ENCODE measurements at places on chromosomes 13 and 19. TPM values are rescaled to one million over a fixed set of nuclear protein-coding genes. Genes with fewer than 3 reads are reported as not detected.
A peak's percentile ranks its signal among the peaks of the same experiment; 100 is the strongest.

NLRP11 gene
- total RNA-seq = not detected

DNA sequence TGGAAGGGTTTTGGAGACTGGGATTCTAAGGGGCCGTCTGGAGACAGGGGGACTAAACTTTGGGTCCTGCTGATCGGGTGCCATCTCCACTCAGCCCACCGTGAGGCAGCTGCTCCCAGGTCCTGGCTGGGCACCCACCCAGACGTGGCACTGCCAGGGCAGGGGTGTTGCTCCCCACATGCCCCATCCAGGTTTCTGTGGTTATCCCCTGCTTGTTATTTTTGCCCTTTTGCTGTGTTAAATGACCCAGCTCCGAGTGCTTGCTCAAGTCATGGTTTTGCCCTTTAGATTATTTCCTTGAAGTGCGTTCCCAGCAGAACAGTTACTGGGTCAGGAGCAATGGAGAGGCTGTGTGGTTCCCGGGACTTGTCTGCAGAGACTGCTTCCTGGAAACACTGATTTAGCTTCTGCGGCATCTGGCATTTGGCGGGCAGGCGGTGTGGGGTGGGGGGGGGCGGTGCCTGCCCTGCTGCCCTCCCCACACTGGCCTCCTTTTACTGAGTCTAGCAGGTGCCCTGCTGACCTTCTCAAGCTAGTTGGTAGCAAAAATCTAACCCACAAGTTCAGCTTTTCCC, 1.9 kb downstream of the RAB11B start:
- peak; percentile 81 for DNase-seq
- peaks cover 72% of the 10 kb centered on the region for H3K4me1 ChIP-seq
- no peaks in the 10 kb centered on the region for H3K27me3 ChIP-seq
- H3K36me3 ChIP-seq = no peaks in the 10 kb centered on the region

ATP1A3 gene
- not detected for total RNA-seq

DNA sequence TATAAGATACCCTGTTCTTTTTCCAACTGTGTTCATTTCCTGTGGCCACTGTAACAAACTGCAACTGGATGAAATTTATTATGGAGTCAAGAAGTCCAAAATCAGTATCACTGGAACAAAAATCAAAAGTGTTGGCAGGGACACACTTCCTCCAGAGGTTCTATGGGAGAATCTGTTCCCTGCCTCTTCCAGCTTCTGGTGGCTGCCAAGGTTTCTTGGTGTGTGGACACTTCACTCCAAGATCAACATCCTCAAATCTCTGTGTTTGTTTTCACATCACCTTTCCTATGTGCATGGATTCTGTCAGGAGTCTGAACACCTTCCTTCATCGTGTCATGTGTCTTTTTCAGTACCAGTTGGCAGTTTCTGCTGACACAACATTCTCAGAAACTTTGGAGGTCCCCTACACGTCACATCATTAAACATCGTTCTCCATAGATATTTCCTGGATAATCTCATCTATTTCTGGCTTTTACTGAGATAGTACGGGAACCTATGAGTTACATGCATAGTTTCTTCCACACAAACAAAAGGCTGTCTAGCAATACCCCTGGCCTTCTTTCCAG, 15.2 kb upstream of the EFNB2 start:
- no peak for DNase-seq
- peaks cover 39% of the 10 kb centered on the region for H3K36me3 ChIP-seq
- peaks cover 46% of the 10 kb centered on the region for H3K4me1 ChIP-seq
- H3K4me3 ChIP-seq = no peak overlapping the region
- no peaks in the 10 kb centered on the region for H3K27me3 ChIP-seq
- H3K27ac ChIP-seq = no peak overlapping the region

DNA sequence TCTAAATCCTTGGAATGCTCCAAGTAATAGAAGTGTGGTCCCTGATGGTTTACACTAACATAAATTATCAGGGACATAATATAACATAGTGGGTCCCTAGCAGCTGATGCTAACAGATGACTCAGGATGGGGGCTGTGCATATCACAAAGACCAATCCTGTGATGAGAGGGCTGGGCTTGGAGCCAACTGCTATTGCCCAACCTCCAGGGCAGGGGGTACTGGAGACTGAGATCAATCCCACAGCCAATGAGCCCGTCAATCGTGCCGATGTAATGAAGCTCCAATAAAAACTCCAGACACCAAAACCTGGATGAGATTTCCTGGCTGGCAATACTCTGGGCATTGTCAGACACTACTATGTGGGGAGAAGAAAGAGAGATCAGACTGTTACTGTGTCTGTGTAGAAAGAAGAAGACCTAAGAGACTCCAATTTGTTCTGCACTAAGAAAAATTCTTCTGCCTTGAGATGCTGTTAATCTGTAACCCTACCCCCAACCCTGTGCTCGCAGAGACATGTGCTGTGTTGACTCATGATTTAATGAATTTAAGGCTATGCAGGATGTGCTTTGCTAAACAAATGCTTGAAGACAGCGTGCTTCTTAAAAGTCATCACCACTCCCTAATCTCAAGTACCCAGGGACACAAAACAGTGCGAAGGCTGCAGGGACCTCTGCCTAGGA, 33.4 kb downstream of the ABCC4 start:
- no peaks in the 10 kb centered on the region for H3K4me1 ChIP-seq
- H3K27ac ChIP-seq = peak overlapping the region; percentile 49
- no peaks in the 10 kb centered on the region for H3K36me3 ChIP-seq

GPR183 gene
- 19.3 TPM for total RNA-seq

GRCh38 chr13:36362251-36362650, 16.1 kb upstream of the SPART start:
- H3K4me3 ChIP-seq = no peak overlapping the region
- H3K36me3 ChIP-seq = no peaks in the 10 kb centered on the region
- H3K27ac ChIP-seq = no peak overlapping the region
- H3K27me3 ChIP-seq = no peaks in the 10 kb centered on the region
- no peaks in the 10 kb centered on the region for H3K4me1 ChIP-seq

DNA sequence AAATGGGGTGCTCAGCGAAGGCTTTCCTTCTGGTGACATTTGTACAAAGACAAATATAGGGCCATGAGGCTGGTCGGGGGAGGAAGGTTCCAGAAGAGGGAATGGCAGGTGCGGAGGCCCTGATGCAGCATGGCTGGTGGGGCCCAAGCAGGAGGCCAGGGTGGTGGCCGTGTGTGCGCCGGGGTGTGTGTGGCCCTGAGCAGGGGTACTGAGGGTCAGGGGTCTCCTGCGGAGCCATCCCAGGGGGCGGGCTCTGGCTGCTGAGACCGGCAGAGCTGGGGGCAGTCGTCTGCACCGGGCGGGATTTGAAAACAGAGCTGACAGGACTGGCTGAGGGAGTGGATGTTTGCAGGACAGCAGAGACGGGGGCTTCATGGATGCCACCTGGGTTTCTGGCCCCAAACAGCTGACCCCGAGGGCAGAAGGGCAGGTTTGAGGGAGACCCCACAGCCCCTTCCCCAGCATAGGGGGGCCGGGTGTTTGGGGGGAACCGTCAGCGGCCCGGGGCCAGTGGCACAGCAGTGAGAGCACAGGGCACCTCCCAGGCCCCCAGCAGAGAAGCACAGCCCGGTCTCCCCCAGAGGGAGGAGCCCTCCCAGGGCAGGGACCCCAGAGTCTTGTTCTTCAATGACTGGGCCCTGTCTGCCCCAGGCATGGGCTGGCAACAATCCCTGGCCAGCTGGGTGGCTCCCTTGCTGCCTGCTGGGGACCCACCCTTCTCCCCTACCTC, 11.4 kb downstream of the PIAS4 start:
- H3K27me3 ChIP-seq = no peaks in the 10 kb centered on the region
- peaks cover 70% of the 10 kb centered on the region for H3K36me3 ChIP-seq
- peaks cover 70% of the 10 kb centered on the region for H3K4me1 ChIP-seq
- DNase-seq = no peak

DNA sequence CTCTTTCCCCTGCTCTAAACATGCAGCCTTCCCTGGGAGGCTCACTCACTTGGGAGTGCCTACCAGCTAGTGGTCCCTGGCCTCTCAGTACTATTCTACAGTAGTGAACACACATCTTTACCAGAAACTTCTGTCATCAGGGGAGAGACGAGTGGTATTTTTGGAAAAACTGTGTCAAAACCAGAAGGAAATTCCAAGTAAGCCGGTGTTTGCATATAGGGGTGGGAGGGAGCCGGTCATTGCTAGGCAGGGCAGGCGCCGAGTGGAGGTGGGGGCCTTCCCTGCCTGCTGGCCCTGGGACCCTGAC, 7.0 kb downstream of the RPS9 start:
- H3K36me3 ChIP-seq = peaks cover 59% of the 10 kb centered on the region
- H3K4me3 ChIP-seq = no peak overlapping the region
- H3K4me1 ChIP-seq = peaks cover 74% of the 10 kb centered on the region
- no peak for DNase-seq
- H3K27ac ChIP-seq = peak overlapping the region; percentile 81

GRCh38 chr13:97640268-97640667, 206.3 kb downstream of the RAP2A start:
- H3K27me3 ChIP-seq = no peaks in the 10 kb centered on the region
- DNase-seq = no peak
- no peak overlapping the region for H3K4me3 ChIP-seq
- no peaks in the 10 kb centered on the region for H3K36me3 ChIP-seq

PSG2 gene
- not detected for total RNA-seq

ZSCAN5C gene
- not detected for total RNA-seq

DNA sequence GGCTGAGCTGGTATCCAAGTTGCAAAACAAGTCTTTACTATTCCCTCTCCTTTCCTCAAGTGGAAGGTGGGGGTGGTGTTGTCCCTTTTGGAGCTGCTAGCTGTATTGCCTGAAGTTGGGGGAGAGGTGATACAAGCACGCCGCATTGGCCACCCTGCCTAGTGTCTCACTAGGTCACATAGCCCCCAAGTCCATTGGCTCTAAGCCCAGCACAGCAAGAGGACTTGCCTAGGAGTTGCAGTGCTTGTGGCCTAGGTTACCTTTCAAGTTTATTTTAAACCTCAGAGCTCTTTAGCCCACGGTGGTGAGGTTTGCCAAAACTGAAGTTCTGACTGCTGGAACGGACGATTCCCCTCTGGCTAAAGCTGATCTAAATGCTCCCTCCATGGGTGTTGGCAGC, 5.3 kb upstream of the DNAJC3 start:
- H3K27ac ChIP-seq = no peak overlapping the region
- DNase-seq = no peak
- no peaks in the 10 kb centered on the region for H3K36me3 ChIP-seq
- H3K27me3 ChIP-seq = no peaks in the 10 kb centered on the region

DNA sequence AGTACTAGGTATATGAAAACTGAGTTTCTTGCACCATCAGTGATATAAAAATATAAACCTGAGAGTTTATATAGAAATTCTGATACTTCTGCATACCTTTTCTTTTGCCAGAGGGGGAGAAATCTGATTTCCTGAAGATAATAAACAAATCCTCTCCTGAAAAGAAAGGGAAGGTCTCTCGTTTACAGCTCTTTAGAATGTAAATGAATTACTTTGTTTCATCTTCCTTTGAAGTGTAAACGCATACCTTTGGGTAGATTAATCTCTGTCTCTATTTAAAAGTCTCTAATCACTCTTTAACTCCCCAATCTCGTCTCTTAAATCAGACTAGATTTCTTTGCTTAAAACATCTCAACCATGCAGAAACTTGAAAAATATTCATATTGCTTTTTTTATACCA, 1092.9 kb downstream of the SLITRK5 start:
- no peaks in the 10 kb centered on the region for H3K36me3 ChIP-seq
- no peak overlapping the region for H3K27ac ChIP-seq
- H3K4me3 ChIP-seq = no peak overlapping the region
- no peaks in the 10 kb centered on the region for H3K4me1 ChIP-seq
- DNase-seq = no peak
- H3K27me3 ChIP-seq = no peaks in the 10 kb centered on the region

DNA sequence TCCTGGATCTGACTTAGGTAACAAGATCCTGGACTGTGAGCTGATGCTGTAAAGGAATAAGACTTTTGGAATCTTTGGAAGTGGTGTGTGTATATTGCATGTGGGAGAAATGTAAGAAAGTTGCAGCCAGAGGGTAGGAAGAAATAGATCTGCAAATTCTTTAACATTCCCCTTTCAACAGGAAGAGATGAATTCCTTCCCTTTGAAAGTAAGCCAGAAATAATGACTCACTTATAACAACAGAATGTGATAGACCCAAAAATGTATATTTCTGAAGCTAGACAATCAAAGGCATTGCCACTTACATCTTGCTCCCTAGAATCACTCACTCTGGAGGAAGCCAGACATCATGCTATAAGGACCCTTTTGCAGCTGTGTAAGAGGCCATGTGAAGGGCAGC, 9.8 kb upstream of the SIAH3 start:
- H3K27ac ChIP-seq = no peak overlapping the region
- H3K4me3 ChIP-seq = no peak overlapping the region
- no peaks in the 10 kb centered on the region for H3K4me1 ChIP-seq

MAG gene
- not detected for total RNA-seq

- H3K36me3 ChIP-seq = no peaks in the 10 kb centered on the region
- peaks cover 49% of the 10 kb centered on the region for H3K27me3 ChIP-seq
- H3K4me3 ChIP-seq = peak overlapping the region; percentile 44
- H3K4me1 ChIP-seq = peaks cover 19% of the 10 kb centered on the region
- no peak for DNase-seq
These were observed 427 bp downstream of the PLPPR3 start for GRCh38 chr19:821231-821824.

- no peak overlapping the region for H3K4me3 ChIP-seq
- H3K36me3 ChIP-seq = no peaks in the 10 kb centered on the region
- H3K27ac ChIP-seq = no peak overlapping the region
- no peaks in the 10 kb centered on the region for H3K4me1 ChIP-seq
- DNase-seq = no peak
These were observed 98.5 kb upstream of the PABPC3 start for GRCh38 chr13:24997367-24997967.

ALOX5AP gene
- 9.5 TPM for total RNA-seq

- H3K27me3 ChIP-seq = peaks cover 39% of the 10 kb centered on the region
- H3K27ac ChIP-seq = no peak overlapping the region
- H3K36me3 ChIP-seq = no peaks in the 10 kb centered on the region
- H3K4me1 ChIP-seq = peaks cover 12% of the 10 kb centered on the region
- DNase-seq = no peak
These were observed 5.4 kb downstream of the MADCAM1 start for GRCh38 chr19:501646-502045.

- H3K27ac ChIP-seq = no peak overlapping the region
- H3K4me3 ChIP-seq = no peak overlapping the region
- H3K27me3 ChIP-seq = no peaks in the 10 kb centered on the region
- H3K36me3 ChIP-seq = no peaks in the 10 kb centered on the region
- DNase-seq = no peak
- H3K4me1 ChIP-seq = no peaks in the 10 kb centered on the region
These were observed 133.3 kb downstream of the TNFSF13B start for GRCh38 chr13:108402850-108403249.

GRCh38 chr13:46656786-46657185, 103.8 kb downstream of the LRCH1 start:
- peak overlapping the region; percentile 73 for H3K27ac ChIP-seq
- no peak overlapping the region for H3K4me3 ChIP-seq
- no peak for DNase-seq
- peaks cover 4% of the 10 kb centered on the region for H3K36me3 ChIP-seq
- peaks cover 29% of the 10 kb centered on the region for H3K4me1 ChIP-seq
- H3K27me3 ChIP-seq = no peaks in the 10 kb centered on the region

- H3K36me3 ChIP-seq = peaks cover 23% of the 10 kb centered on the region
- no peak overlapping the region for H3K27ac ChIP-seq
These were observed 5.2 kb downstream of the TGDS start for GRCh38 chr13:94590744-94591143.

GRCh38 chr19:30362156-30362754, 9.9 kb upstream of the ZNF536 start:
- no peak overlapping the region for H3K27ac ChIP-seq
- DNase-seq = no peak

- peaks cover 4% of the 10 kb centered on the region for H3K27me3 ChIP-seq
- H3K4me3 ChIP-seq = no peak overlapping the region
- no peak overlapping the region for H3K27ac ChIP-seq
- no peak for DNase-seq
These were observed 227.6 kb downstream of the FGF9 start for GRCh38 chr13:21898459-21898858.

ANGPTL4 gene
- total RNA-seq = 19.8 TPM

- H3K27me3 ChIP-seq = no peaks in the 10 kb centered on the region
- no peaks in the 10 kb centered on the region for H3K4me1 ChIP-seq
- H3K4me3 ChIP-seq = no peak overlapping the region
These were observed 91.0 kb downstream of the FGF14 start for GRCh38 chr13:102310691-102311418.
